Stimulated activated naive CD4-positive, alpha-beta T cell (primary cell): ENCODE measurements at places on chromosomes 3 and 15.

DNA sequence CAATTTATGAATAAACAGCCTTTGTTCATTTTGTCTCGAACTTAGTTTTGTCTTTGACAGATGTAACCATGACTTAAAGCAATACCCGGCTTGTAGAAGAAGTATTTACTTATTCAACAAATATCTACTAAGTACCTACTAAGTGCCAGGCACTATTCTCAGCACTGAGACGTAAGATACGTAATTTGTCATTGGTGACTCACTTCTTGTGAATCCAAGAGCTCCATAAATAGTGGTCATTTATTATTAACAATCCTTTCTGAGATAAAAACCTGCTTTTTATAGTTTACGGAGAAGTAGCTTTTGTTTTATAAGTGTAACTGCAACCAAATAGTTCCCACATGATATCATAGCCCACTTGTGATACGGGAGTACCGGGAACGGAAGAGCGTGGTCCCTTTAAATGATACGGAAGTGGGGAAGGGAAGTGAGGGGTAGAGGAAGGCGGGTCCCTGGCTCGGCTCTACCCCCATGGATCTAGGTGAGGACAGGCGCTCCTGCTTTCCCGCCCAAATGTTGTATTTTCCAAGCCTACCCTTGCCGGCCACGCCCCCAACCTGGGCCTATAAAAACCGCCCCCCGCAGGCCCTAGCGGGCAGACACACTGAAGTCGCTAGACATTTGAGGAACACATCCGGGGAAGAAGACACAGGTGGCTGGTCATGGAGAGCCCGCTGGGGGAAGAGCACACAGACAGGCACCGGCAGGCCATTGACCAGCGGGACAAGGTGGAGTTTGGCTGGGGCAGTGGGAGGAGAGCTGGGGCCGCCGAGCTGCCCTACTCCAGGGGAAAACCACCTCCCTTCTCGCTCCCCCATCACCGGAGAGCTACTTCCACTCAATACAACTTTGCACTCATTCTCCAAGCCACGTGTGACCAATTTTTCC lies at the start of gene SAMMSON:
Gene SAMMSON, plus strand, starts transcription at position 594 of the 888 bp plus-strand sequence.
- DNase-seq: no peak

GRCh38 chr3:189635339-189635738 lies 4.2 kb downstream of the TP63 start:
- no peak for DNase-seq

GRCh38 chr3:110479731-110480130 lies 591.9 kb upstream of the NECTIN3 start:
- no peak for DNase-seq

DNA sequence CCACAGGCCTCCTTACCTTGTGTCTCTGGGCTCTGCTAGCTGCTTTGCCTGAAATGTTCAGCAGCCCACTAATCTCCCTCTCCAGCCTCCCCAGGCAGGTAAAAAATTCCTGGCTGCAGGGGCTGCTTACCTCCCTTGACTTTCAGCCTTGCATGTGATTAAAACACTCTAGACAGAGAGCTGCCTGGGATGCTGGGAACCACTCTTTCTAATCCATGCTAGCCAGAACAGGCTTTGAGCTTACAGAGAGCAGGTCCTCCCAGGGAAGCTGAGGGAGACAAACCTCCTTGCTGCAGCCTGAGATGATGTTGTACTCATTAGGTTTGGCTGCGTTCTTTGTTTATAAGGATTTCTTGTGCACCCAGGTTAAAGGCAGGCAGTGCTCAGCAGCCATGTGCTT lies 33.7 kb upstream of the LIPC start:
- no peak for DNase-seq

DNA sequence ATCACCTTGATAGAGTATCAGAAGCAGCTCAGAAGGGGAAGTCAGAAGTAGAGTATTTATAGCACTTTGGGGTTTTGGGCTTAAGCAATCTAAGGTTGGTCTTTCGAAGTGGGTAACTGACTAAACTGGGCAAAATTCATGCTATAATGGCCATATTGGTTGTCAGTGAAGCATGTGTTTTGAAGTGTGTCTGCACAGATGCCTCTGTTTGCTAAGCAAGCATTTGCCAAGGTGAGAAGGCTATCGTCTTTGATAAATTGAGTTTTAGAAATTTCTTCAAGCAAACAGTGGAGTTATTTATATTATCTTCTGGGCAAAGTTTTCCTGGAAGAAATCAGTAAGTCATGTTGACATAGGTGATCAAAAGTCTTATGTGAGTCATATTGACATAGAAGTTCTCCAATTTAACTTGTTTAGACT lies 412.8 kb upstream of the TGFBR2 start:
- DNase-seq: no peak

GRCh38 chr3:65597226-65597951 lies 441.3 kb downstream of the MAGI1 start:
- no peak for DNase-seq

DNA sequence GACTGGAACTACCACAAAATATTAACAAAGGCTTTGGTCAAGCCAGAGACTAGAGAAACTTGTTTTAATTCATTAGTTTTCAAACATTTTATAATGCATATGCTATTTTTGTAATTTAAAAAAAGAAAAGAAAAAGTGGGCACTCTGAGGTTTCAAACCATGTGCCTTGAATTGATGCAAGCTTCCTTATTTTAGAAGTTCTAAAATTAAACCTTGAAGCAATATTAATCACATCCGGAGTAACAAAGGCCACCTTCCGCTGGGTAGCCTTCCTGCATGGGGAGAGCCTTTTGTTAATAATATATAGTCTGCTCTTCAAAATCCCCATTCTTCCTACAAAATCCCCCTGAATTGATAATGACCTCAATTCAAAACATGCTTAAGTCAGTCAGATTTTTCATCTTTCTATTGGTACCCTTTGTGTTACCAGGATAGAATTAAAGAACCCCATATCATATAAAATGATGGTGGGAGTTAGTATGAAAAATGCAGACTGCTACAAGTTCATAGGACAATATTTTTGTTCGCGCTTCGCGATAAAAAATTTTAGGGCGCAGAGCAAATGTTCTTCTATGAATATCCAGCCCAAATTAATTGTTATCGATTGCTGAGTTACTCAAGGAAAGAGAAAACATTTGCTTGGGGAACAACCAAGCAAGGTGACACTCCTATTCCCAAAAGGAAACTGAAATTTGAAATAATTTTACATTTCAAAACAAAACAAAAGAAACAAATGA lies 30.6 kb downstream of the LDHAL6B start:
- DNase-seq: no peak

- DNase-seq: no peak
Measured at GRCh38 chr3:16060945-16061344, 113.5 kb upstream of the GALNT15 start.

- DNase-seq: no peak
Measured at GRCh38 chr3:134239538-134239937, 11.1 kb downstream of the RYK start.

DNA sequence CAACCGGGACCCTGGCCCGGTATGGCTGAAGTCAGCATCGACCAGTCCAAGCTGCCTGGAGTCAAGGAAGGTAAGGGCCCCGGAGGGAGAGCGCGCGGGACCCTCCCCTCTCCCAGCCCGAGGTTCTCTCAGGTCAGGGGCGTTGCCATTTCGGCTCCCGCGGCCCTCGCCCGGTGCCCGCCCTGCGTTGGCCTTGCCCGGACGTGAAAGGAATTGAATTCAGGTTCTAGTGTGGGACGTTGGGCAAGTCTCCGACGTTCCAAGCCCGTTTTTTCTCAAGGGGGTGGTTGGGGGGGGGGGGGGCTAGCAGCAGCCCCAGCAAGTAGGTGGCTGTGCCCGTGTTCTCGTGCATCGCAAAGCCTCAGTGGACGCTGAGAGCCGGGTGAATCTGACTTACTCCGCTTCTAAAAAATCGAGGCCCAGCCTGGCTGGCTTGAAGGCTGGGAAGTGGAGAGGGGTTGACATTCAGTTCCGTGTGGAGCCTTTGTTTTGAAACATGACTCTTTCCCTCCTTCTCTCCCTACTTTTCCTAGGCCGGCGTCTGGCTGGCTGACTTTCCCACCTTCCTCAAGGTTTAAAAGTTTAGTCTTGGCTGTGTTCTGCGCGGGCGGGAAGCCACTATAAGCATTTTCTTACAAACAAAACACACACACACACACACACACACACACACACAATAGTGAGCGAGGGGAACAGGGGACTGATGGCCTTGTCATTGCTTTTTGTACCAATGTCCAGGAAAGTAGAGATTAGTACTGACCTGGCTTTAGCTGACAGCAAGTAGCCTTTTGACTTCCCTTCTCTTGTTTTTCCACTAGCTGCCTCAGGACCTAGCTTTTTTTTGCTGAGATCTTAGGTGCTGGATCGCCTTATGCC lies at the start of gene UTS2B:
Gene UTS2B, minus strand, starts transcription at position 873 of the 876 bp plus-strand sequence. CDS start 48,337 bp downstream, outside the sequence.
- DNase-seq: peak; percentile 11

- DNase-seq: no peak
Measured at GRCh38 chr15:88342666-88343065, 86.1 kb upstream of the NTRK3 start.

- DNase-seq: no peak
Measured at GRCh38 chr3:172982736-172983364, 158.2 kb downstream of the SPATA16 start.

DNA sequence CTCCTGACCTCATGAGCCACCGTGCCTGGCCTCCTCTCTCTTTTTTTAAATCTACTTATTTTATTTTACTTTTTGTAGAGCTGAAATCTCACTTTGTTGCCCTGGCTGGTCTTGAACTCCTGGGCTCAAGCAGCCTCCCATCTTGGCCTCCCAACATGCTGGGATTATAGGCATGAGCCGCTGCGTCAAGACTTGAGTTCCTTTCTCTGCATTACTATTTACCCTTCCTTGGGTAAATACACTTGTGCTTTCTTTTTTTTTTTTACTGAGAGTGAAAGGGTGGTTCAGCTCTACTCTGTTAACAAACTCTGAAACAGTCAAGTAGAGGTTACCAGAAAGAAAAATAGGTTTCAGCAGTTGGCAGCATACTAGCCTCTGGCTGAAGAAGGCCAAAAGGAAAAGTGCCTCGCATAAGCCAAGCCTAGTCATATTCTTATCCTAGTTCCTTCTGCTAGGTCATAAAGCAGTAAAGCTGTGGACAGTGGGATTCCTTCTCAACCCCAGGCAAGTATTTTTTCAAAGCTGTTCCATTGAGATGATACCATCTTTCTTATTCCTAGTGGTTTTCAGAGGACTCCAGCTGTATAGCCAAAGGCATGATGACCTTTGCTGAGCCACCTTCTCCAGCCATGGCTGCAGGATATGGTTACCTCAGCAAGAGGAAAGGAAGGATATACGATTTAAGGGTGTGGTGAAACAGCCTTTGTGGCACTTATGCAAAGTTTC lies 135.1 kb downstream of the RBPMS2 start:
- no peak for DNase-seq

GRCh38 chr3:190902292-190902691 lies 39.8 kb upstream of the GMNC start:
- DNase-seq: no peak

GRCh38 chr3:160928183-160928726 lies 172.2 kb downstream of the PPM1L start:
- DNase-seq: no peak

DNA sequence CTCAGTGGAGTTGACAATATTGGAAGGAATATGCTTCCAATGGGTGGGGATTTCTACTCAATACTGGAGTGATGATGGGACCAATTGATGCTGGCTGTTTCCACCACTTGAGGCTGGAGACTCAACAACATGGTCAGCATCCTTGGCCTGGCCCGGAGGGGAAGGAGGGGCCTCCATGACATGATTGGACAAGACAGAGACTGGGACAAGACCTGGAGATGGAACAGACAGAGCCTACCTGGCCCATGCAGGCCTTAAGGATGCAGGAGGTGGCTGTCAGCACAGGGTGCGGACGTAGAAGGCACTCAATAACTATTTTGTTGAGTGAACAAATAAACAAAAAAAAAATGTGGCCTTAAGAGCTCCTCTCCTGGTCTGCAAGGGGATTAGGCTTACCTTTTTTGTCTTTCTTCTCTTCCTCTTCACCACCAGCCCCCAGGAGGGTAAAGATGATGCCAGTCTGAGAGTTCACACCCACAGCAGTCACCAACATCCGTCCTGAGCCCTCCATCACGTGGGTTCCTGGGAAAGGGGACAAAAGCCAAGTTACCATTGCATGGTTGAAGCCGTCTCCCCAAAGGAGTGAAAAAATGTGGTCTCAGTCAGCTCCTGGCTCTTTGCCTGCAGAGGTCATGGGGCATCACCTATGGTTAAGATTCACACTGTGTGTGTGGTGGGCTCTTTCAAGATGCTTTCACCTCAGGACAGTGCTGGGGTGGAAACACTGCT lies 67.1 kb upstream of the SEC13 start:
- DNase-seq: no peak

DNA sequence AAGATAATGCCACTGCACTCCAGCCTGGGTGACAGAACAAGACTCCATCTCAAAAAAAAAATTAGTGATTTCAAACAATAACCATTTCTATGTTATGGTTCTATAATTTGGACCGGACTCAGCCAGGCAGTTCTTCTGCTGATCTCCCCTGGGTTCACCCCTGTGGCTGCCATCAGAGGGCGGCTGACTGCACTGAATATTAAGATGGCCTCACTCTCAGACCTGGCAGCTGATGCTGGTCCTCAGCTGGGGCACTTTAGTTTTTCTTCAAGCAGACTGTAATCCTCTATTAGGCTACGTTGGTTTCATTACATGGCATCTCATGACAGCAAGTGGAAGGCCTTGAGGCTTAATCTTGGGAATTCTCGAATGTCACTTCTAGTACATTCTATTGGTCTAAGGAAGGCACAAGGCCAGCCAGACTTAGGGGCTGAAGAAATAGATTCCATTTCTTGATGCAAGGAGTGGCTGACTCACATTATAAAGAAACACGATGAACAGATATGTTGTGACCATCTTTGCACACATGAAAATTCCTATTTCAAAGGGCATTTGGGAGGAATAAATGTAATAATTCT lies 12.8 kb downstream of the GALNT15 start:
- DNase-seq: no peak
